ENCODE measurements at places on chromosomes 5 and 9.

DNA sequence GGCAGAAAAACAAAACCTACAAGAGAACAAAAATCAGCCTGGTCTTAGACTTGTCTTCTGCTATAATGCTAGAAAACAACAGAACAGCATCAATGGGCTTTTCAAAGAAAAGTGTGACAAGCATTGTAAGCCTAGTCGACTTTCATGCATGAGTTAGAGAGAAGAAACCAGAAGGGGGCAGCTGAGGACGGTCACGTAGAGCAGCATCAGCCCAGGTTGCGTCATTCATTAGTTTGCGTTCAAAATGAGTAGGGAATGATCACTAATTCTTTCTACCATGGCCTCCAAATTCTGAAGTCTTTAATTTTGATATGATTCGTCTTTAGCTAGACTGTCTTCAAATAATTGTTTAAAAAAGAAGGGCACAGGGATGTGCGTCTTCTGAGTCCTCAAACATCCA is 4.7 kb upstream of the ISCA1 start:
- DNase-seq = peak; percentile 62

GRCh38 chr9:84850830-84851392 is 181.4 kb downstream of the NTRK2 start:
- no peak for DNase-seq

DNA sequence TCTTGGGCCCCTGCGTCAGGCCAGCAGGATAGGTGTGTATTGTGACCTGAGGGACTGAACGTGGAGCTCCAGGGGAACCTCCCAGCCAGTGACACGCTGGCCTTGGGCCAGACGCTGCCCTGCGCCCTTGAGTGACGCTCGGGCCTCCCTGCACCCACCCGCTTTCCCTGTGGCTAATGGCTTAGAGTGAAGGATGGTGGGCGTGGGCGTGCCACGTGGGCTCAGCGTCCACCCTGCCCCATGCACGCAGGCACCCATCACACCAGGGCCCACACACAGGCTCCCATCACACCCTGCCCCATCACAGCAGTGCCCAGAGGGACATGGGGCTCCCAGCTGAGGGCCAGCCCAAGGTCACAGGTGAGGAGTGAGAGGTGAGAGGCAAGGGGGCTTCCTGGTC is 5.1 kb upstream of the FUT7 start:
- no peak for DNase-seq

- no peak for DNase-seq
Measured at GRCh38 chr5:34790069-34790468, 48.9 kb upstream of the TTC23L start.

- no peak for DNase-seq
Measured at GRCh38 chr9:108466304-108466703, 389.5 kb downstream of the ACTL7B start.

DNA sequence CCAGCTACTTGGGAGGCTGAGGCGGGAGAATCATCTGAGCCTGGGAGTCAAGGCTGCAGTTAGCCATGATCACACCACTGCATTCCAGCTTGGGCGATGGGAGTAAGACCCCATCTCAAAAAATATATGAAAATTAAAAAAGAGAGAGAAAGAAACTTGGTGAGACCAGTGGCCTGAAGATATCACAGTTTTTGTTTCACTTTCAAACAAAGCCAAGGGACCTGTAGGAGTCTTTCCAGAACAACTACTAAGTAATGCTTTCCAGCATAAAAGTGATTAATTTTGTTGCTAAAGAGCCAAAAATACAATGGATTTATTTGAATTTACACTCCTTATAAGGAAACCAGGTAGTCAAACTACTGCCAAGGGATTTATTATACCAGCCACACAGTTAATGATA is 23.5 kb downstream of the GKAP1 start:
- DNase-seq = no peak

DNA sequence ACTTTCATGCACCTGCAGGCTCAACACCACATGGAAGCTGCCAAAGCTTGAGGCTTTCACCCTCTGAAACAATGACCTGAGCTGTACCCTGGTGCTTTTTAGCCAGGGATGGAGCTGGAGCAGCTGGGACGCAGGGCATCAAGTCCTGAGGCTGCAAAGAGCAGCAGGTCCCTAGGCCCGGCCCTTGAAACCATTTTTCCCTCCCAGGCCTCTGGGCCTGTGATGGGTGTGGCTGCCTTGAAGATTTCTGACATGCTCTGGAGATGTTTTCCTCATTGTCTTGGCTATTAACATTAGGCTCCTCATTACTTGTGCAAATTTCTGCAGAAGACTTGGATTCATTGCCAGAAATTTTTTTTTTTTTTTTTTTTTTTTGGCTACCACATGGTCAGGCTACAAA is 30.3 kb upstream of the GHR start:
- no peak for DNase-seq

DNA sequence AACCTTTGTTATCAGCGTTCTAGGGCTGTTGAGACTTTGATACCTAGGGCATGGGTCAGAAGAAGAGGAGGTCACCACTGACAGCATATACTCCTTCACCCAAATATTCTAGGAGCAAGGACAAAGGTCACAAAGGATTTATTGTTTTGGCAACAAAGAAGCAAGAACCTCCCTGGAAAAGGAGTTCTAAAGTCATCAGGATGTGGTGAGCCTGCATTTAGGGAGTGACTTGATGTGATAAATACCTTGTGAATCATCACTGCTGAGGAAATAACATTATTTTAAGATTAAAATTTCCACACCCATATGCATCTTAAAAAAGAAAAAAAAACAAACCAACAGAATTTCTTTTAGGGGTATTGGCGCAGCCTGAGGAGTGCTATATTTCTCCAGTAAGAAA is 13.9 kb downstream of the IFNA1 start:
- no peak for DNase-seq

DNA sequence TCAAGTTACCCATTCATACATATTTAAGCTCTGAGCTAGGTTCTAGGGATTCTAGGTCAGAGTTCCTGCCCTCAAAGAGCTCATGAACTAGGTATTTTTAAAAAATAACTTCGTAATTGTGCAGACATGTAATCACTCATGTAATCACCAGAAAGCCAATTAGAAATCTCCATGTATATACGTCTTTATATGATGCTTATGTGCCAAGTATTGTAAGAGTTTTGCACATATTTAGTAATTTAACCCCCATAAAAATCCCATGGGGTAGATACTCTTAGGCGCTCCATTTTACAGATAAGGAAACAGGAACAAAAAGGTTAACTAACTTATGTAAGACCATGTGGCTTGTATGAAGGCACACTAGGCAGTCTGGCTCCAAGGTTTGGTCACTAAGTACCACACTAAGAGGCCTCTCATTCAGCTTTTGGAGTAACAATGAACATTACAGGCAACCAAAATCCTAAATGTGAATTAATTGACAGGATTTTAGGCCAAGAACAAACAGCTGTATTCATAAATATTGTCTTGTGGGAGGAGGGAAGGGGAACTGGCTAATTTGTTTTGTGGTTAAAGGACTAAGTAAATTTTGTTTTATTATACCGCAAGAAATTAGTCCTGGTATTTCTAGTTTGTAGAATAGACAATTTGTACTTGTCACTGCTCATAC is 1.7 kb upstream of the OTULINL start:
- DNase-seq = no peak

DNA sequence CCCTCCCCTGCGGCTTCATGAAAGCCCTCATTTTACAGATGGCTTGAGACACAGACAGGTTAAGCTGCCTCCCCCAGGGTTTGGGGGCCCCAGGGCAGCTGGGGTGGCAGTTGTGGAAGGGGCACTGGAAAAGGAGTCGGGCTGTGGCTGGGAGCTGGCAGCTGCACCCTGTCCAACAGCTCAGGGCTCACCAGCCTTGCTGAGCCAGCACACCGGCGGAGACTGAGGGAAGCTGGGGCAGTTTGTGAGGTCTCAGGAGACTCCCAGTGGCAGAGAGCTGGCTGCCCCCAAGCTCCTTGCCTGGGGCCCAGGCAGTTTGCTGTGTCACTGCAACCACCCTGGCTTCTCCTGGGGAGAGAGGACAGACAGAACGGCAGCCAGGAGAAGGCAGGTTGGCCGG is 34.8 kb upstream of the RAPGEF1 start:
- DNase-seq = no peak

DNA sequence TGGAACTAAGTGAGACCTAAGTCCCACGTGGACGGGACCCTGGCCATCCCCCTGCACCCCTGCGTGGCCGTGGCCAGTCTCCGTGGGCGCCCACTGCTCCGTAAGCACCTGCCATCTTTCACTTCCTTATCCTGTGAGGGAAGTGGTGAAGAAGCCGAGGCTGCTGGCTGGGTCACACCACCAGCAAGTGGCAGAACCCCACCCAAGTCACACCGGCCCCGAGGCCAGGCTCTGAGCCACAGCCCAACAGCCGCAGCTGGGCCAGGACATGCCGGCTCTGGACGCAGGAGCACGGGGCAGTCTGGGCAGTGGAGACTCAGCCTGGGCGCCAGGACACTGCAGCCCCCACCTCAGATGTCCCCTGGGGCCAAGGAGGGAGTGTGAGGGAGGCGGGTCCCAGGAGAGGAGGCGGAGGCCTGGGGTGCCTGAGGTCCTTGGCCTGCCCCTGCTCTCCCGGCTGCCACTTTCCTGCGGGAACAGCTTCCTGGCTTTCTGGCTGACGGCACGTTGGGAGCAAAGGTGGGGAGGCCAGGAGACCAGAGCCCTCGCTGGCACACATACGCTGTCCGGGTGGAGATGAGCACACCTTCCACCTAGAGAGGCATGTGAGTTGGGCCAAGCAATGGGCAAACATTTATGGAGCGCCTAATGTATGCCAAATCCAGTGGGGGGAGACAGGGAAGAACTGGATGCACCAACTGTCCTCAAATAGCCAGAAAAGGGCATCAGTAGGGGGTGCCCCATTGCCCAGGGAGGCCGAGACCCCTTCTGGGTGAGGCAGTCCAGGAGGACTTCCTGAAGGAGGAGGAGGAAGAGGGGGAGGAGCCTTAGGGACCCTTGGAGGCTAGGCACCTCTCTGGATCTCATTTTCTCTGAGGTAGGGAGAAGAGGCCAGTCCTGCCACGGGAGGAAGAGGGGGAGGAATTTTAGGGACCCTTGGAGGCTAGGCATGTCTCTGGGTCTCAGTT is 43.9 kb upstream of the EGFL7 start:
- no peak for DNase-seq

- DNase-seq = no peak
Measured at GRCh38 chr9:98280162-98280561, 24.7 kb upstream of the TBC1D2 start.

- DNase-seq = no peak
Measured at GRCh38 chr9:7862170-7862569, 62.6 kb upstream of the DMAC1 start.

GRCh38 chr9:134489621-134490408 is 151.8 kb upstream of the COL5A1 start:
- DNase-seq = no peak

DNA sequence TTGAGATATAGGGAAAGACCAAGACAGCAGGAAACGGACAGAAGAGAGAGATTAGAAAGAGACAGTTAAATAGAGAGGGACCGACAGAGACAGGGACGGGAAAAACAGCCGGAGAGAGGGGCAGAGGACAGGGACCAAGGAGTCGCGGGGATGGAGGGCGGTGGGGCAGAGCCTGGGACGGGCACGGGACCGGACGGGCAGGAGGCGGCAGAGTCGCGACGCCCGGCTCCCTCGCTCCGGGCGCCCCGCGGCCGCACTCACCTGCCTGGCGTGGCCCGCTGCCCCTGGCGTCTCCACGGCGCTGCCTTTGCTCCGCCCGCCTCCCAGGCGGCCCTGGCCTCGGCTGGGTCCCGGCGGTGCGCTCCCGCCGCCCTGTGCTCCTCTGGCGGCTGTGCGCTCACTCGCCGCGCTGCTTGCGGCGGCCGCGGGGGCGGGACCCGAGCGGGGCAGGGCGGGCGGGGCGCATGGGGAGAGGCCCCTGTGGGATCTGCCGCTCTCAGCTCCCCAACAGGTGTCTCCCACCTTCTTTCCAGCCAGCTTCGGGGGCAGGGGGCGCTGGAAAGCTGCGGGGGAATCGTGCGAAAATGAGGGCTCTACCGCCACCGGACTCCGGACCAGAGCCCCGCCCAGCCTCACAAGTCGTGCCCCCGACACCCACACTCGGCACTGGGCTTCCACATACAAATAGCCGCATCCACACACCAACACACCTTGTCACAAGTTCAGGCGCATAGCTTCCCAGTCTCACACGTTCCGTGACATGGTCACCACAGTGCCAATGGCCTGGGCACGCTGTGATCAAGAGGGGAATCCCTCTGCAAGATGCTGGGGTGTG is at the start of gene ARID3C:
Gene ARID3C (minus strand): TSS at position 411 of the 835 bp plus-strand sequence. CDS start 1,052 bp downstream, outside the sequence.
- peak; percentile 36 for DNase-seq

- DNase-seq = no peak
Measured at GRCh38 chr5:163916376-163916775, 411.0 kb downstream of the MAT2B start.

GRCh38 chr5:114223866-114224265 is 138.0 kb upstream of the KCNN2 start:
- DNase-seq = peak; percentile 39

DNA sequence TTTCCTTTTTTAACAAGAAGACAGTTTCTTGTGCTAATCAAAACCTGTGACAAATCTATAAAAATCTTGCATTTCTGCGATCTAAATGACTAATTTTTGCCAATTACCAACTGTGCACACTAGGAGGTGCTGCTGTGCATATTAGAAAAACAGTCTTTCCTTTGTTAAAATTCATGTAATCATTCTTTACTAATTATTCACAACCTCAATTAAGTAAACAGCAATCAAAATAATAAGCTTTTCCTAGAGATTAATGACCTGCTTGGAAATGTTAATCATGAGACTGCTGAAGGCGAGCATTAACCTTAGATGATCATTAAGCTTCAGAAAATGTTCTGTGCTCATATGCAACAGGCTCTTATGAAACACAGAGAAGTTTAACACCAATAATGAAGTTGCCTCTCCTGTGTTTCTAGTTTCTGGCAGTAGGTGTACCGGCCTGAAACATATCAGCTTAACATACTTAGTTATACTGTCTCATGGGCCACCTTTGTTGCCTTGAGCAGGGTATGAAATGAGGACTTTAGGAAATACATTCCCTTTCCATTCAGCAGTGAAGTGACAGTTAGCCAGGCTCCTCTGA is 17.7 kb downstream of the RFESD start:
- DNase-seq = peak; percentile 29

GRCh38 chr9:91954841-91955471 is 4.9 kb upstream of the ROR2 start:
- peak; percentile 66 for DNase-seq

GRCh38 chr9:23621188-23621587 is 204.9 kb downstream of the ELAVL2 start:
- DNase-seq = no peak

DNA sequence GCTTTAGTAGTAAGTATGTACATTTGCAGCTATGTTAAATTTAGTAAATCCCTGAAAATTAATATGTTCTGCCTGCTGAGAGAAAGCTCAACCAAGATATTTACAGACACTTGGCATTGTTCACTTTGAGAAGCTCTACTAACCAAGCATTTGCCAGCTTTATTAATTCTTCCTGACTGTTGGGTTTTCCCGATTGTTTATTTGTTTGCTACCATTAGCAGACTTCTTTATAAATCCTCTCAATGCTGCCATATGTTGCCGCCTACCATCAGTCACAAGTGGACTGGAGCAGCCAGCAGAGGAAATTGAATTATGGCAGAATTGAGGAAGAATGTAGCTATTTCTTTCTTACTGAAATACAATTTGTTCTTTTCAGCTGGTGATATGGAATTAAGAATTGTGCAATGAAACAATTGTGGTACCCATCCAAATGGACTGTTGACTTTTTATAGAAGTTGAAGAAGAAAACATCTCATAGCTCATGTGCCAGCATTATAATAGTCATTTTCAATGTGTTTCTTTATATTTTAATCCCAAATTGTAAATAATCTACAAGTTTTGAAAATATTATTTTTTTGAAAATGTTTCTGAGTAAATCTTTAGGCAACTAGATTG is 588.7 kb upstream of the CDH6 start:
- peak; percentile 32 for DNase-seq
